Colonic mucosa (tissue), 4 donors: ENCODE measurements at places on chromosomes 5 and 9. TPM values are rescaled to one million over a fixed set of nuclear protein-coding genes. Genes with fewer than 3 reads are reported as not detected.

ARL14EPL gene
- not detected for total RNA-seq

RALGDS gene
- total RNA-seq: 39.7 TPM

PCDHB12 gene
- 0.56 TPM for total RNA-seq

DNA sequence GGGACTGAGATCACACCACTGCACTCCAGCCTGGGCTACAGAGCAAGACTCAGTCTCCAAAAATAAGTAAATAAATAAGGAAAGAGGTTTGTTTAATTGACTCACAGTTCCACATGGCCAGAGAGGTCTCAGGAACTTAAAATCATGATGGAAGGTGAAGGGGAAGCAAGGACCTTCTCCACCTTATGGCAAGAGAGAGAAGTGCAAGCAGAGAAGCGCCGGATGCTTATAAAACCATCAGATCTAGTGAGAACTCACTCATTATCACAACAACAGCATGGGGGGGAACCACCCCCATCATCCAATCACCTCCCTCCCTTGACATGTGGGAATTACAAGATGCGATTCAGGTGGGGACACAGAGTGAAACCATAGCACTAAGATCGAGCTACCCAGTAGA lies 22.8 kb upstream of the RGMB start:
- no peaks in the 10 kb centered on the region for H3K36me3 ChIP-seq
- H3K4me3 ChIP-seq: no peak overlapping the region
- no peak overlapping the region for H3K27ac ChIP-seq
- no peaks in the 10 kb centered on the region for H3K27me3 ChIP-seq
- DNase-seq: no peak

GRCh38 chr5:24644761-24645160 lies at the start of gene CDH10:
TSS of gene CDH10 (minus strand) at chr5:24644978. CDS start at chr5:24593490, 51,488 bp downstream.
- DNase-seq: no peak
- H3K4me1 ChIP-seq: no peaks in the 10 kb centered on the region
- no peak within 1 kb of the TSS for H3K27ac ChIP-seq
- H3K36me3 ChIP-seq: no peaks in the 10 kb centered on the region
- H3K27me3 ChIP-seq: no peaks in the 10 kb centered on the region

GRCh38 chr9:68643901-68644809 lies 60.9 kb upstream of the PIP5K1B start:
- H3K4me1 ChIP-seq: no peaks in the 10 kb centered on the region
- no peak overlapping the region for H3K4me3 ChIP-seq
- no peaks in the 10 kb centered on the region for H3K27me3 ChIP-seq
- no peaks in the 10 kb centered on the region for H3K36me3 ChIP-seq
- H3K27ac ChIP-seq: no peak overlapping the region

DNA sequence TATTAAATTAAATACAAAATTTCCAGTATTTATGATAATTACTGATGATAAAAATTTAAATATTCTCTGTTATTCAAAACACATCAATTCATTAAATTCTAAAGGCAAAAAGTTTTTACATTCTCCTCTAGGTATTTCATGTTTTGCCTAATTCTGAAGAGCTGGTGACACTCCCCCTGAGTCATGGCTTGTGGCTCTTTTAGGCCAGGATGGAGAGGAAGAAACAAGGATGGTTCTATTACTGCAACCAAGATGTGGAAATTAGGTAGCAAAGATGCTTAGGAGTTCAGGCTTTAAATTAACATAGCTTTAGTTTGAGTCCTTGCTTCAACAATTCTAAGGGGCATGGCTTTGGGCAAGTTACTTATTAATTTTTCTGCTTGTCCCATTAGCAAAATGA lies 1295.8 kb downstream of the EFNA5 start:
- H3K36me3 ChIP-seq: no peaks in the 10 kb centered on the region
- H3K27ac ChIP-seq: no peak overlapping the region
- H3K4me3 ChIP-seq: no peak overlapping the region
- DNase-seq: no peak
- no peaks in the 10 kb centered on the region for H3K4me1 ChIP-seq
- H3K27me3 ChIP-seq: no peaks in the 10 kb centered on the region

DNA sequence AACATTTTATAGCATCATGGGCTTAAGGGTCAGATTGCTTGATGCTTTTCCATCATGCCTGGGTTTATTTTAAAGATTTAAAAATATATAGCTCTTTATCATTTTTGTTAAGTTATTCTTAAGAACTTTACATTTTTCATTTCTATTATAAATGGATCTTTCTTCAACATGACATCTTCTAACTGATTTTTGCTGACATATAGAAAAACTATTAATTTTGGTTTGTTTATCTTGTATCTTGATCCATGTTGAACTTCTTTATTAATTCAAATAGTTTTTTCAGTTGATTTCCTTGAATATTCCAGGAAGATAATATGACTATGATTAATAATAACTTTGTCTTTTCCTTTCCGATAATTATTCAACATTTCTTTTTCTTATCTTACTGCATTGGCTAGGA lies 237.9 kb upstream of the CLINT1 start:
- no peak overlapping the region for H3K4me3 ChIP-seq
- H3K4me1 ChIP-seq: no peaks in the 10 kb centered on the region
- no peaks in the 10 kb centered on the region for H3K27me3 ChIP-seq
- no peak for DNase-seq
- H3K27ac ChIP-seq: no peak overlapping the region

- no peaks in the 10 kb centered on the region for H3K4me1 ChIP-seq
- H3K4me3 ChIP-seq: no peak overlapping the region
- no peak overlapping the region for H3K27ac ChIP-seq
- H3K27me3 ChIP-seq: no peaks in the 10 kb centered on the region
These were observed 6.4 kb upstream of the ABLIM3 start for GRCh38 chr5:149134778-149135500.

DNA sequence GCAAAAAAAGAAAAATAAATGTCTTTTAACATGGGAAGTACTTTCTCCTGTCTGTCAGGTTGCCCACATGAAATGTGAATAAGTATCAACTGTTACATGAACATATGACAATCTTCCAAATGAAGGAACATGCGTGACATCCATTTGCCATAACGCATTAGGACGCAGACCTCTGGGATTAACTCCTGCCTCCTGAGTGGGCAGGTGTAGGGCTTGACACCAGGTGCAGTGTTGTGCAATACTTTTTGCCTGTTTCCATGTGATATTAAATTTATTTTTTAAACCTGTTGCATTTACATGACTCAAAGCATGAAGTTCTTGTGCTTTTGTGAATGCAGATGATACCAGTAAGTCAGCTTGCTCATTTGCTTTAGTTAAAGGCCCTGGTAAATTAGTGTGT lies 8.7 kb upstream of the TMEM141 start:
- DNase-seq: no peak
- no peak overlapping the region for H3K27ac ChIP-seq
- no peaks in the 10 kb centered on the region for H3K36me3 ChIP-seq
- H3K27me3 ChIP-seq: no peaks in the 10 kb centered on the region
- H3K4me1 ChIP-seq: no peaks in the 10 kb centered on the region

DNA sequence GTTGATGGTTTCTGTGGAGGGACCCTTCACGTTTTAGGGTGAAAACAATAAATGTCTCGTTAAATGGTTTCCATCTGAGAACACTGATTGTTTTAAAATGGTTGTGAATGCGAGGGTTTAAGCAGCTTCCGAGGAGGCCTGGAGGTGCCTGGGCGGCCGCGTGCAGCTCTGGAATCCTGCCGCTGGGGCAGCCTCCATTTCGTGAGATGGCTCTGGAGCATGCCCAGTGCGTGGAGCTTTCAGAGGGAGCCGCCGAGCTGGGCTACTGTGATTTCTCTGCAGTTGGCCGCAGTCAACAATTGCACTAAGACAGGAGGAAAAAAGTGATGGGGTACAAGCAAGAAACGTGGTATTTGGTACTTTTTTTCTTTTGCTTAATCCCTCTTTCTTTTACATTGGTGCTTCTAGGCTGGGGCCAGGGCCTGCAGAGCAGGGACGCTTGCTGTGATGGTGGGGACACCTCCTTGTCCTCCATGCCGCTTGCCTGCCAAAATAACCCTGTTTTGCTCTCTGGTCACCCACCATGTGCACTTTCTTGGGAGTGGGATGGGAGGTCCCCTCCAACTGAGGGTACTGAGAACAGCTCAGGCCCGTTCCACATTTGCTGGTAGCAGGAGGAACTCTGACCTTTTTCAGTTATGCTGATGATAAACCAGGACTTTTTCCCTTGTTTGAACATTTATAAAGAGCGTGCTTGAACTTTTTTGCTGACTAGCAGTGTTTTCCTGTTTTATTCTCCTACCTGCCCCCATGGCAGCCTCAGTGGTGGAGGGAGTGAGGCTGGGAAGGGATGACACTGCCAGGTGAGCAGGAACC lies 47.1 kb downstream of the EHMT1 start:
- peaks cover 7% of the 10 kb centered on the region for H3K4me1 ChIP-seq
- H3K4me3 ChIP-seq: no peak overlapping the region

DNA sequence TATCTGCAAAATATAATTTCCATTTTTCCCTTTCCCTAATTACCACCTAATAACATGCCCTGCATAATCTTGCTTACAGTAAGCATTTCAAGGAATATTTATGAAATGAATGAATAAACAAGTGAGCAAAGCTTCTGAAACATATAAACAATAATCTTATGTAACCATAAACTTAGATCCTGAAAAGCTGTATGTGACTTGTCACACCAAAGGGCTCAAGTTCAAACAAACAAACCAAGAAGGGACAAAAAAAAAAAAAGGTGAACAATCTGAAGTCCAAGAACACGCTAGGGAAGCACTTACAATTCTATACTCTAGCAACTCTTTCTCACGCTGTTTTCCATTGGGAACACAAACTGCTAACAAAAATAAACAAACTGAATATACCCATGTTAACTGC lies 36.3 kb downstream of the PLPP1 start:
- DNase-seq: no peak
- no peak overlapping the region for H3K4me3 ChIP-seq
- H3K27me3 ChIP-seq: no peaks in the 10 kb centered on the region
- H3K27ac ChIP-seq: no peak overlapping the region
- peaks cover 6% of the 10 kb centered on the region for H3K4me1 ChIP-seq

GRCh38 chr5:77748160-77748559 lies 28.0 kb downstream of the TBCA start:
- no peaks in the 10 kb centered on the region for H3K4me1 ChIP-seq
- no peak for DNase-seq
- H3K27me3 ChIP-seq: no peaks in the 10 kb centered on the region
- H3K4me3 ChIP-seq: no peak overlapping the region
- H3K27ac ChIP-seq: no peak overlapping the region
- H3K36me3 ChIP-seq: no peaks in the 10 kb centered on the region
